CD4-positive, alpha-beta T cell treated with Interleukin-10 for 1 hour (primary cell): ENCODE measurements at places on chromosomes 12 and 14.

- peak; percentile 30 for DNase-seq
Measured at GRCh38 chr14:90060312-90060964, 1.4 kb upstream of the KCNK13 start.

- no peak for DNase-seq
Measured at GRCh38 chr12:43290836-43291235, 261.2 kb downstream of the ADAMTS20 start.

DNA sequence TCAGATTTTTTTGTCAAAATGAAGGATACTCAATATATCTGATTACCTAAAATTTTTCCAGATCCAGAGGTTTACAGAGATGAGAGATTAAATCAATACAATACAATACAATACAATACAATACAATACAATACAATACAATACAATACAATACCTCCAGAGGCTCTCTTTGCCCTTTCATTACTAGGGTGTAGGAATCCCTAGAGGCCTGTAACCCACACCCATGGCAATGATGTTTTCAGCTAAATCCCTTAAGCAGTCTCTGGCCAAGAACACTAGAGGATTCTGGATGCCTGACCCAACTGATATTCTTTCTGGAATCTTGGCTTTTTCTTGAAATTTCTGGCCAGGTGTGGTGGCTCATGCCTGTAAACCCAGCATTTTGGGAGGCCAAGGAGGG is 23.7 kb upstream of the AEBP2 start:
- DNase-seq, result no peak

- DNase-seq, result no peak
Measured at GRCh38 chr12:26629864-26630263, 203.1 kb downstream of the ITPR2 start.

GRCh38 chr12:98754095-98754494 is 109.0 kb downstream of the APAF1 start:
- no peak for DNase-seq

GRCh38 chr14:32230695-32231280 is 27.7 kb upstream of the RNU6-8 start:
- DNase-seq, result no peak

GRCh38 chr12:95998611-95999286 is 2.6 kb upstream of the HAL start:
- DNase-seq, result peak; percentile 73

DNA sequence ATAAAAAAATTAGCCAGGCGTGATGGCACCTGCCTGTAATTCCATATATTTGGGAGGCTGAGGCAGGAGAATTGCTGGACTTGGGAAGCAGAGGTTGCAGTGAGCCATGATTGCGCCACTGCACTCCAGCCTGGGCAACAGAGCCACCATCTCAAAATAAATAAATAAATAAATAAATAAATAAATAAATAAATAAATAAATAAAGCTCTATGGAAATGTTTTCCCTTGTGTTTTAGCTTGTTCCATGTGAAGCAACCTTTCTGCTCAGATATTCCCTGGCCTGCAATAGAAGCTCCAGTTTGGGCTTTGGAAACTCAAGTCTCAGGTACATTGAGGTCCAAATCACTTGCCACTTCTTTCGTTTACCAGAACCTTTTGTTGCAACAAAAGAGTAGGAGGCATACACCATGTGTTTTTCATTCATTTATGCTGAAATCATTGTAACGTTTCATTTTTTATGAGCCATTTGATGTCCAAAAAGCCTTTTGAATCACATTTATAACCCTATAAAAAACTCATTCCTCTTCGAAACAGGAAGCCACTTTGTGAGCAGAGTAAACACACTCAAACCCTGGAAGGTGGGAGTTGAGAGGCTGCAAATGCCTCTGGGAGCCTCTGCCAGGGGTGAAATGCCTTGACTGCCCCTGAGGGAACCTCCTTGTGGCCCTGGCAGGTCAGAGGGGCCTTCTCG is 376.6 kb upstream of the TBX3 start:
- no peak for DNase-seq

DNA sequence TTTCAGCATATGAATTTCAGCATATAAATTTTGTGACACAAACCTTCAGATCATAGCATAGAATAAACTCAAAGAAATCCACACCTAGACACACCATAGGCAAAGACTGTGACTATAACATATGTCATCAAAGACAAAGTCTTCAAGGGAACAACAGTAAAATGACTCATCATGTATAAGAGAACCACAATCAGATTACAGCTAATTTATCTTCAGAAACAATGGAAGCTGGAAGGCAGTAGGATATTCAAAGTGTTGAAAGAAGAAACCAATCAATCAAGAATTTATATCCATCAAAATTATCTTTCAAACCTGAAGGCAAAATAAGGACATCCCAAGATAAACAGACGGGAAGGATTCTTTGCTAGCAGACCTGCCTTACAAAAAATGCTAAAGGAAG is 29.0 kb downstream of the DLK1 start:
- no peak for DNase-seq

- no peak for DNase-seq
Measured at GRCh38 chr12:87155621-87156020, 873.6 kb downstream of the C12orf50 start.

DNA sequence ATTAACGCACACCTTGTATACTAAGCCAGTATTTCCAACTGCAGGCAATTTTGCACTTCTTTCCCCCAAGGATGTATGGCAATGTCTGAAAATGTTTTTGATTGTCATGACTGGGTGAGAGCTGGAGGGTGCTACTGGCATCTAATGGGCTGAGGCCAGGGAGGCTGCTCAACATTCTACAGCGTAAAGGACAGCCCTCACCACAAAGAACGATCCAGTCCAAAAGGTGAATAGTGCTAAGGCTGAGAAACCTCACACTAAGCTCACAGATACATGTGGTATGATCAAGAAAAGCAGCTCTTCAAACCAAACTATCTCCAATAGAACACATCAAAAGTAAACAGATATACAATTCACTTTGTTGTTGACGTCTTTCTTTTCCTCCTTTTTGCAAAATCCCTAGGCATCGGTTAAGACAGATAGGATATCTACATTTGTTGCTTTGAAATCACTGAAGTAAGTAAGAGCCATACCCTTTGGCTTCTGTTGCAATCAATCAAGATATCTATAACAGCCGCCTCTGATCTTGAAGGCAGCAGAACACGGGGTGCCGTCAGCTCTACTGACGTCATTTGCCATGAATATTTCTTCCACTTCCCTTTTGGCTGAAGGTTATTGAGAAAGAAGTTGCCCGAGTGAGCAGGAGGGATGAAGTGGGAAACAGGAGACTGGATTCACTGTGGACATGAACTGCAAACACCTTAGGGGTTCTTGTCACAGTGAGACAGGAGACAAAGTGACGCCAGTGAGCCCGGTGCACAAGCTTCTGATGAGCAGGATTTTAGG is 218.3 kb downstream of the FOXN3 start:
- DNase-seq, result no peak

- no peak for DNase-seq
Measured at GRCh38 chr12:51955702-51956101, 4.2 kb downstream of the ACVR1B start.
